Endothelial cell (in vitro differentiated cells): ENCODE measurements at places on chromosomes 1 and 21. TPM values are rescaled to one million over a fixed set of nuclear protein-coding genes. Genes with fewer than 3 reads are reported as not detected.

MFAP2 gene
- total RNA-seq = 154 TPM

MAP3K21 gene
- total RNA-seq = 0.67 TPM

LHX8 gene
- not detected for total RNA-seq

GNAT2 gene
- total RNA-seq = 0.26 TPM

PPFIA4 gene
- total RNA-seq = 4.0 TPM

SEC16B gene
- total RNA-seq = 0.49 TPM

KRTAP12-2 gene
- not detected for total RNA-seq

- DNase-seq = no peak
Observed at GRCh38 chr1:66296370-66296769, 237.6 kb upstream of the SGIP1 start.

GRCh38 chr1:179323436-179323835 lies 29.8 kb downstream of the SOAT1 start:
- DNase-seq = no peak

- no peak for DNase-seq
Observed at GRCh38 chr1:28200234-28200873, 23.9 kb upstream of the PTAFR start.

DNA sequence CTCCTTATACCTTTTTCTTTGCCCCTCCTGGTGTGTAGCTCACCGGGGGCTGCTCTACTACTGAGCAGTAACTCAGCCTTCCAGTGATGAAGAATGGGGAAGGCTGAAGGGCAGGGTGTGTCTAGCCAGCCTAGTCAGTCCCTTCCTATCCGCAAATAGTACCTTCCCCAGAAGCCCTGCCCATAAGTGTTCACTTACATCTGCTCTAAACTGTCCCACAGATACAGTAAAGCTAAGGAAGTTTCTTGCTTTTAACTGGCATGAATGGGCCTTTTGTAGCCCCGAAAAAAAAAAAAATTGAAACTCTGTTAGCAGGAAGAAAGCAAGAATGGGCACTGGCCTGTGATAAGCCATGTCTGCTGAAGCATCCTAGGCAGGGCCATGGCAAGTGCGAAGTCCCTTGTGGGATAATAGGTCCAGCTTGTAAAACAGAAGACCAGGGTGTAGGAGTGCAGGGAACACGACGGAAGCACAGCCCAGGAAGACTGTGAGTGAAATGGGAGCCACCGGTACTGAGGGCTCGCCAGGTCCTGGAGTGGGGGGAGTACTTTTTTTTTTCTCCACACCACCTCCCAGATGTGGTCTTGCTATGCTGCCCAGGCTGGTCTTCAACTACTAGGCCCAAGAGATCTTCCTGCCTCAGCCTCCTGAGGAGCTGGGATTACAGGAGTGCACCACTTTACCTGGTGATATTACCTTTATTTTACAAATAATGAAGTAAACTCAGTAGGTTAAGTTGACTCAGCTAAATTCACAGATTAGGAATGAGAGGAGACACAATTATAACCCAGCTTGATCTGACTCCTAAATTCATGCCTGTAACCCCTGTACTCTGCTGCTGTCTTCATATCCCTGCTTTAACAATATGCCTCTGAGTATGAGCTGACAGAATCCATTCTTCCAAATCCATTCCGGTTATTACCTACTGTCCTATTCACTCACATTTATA lies 347.5 kb downstream of the SMYD3 start:
- DNase-seq = no peak

- DNase-seq = no peak
Observed at GRCh38 chr1:92679980-92680379, 104.9 kb downstream of the EVI5 start.

DNA sequence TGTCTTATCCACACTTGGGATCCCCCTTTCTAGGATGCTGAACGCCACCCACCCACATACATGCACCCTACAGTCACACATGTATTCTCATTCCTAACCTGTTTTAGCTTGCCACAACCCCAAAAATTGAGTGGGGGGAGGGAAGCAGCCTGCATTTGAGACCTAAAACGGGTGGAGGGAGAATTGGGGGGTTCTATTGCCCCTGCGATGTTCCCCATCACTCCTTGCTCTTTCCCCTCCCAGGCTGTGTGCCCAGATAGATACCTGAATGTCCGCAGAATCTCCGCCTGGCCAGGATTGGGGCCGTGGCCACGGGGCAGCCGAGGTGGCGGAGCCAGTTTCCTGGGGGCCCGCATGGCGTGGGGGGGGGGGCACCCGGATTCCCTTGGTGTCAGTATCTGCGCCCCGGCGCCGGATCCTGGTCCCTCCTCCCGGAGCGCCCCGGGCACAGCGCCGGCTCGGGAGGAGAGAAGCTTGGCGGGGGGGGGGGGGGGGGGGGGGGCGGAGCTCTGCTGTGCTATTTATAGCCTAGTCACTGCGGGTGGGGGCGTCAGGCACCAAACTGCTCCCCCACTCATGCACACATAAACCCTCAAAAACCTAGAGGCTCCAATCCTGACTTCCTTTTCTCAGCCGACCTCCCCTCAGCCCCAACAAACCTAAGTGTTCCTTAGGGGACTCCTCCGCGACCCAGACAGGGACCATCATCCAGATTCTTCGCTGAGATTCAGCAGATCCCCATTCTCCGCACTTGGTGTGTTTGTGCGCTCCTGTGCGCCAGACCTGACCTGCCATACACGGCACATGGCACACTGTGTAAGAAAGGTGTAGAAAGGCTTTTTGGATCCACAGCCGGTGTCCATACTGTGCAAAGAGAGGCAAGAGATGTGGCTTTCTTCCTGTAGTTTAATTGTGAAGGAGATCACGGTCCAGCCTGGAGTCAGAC lies 1.9 kb downstream of the ANKRD34A start:
- DNase-seq = no peak

- no peak for DNase-seq
Observed at GRCh38 chr1:235160383-235160956, 580 bp downstream of the RBM34 start.

- no peak for DNase-seq
Observed at GRCh38 chr1:210437781-210438180, 109.1 kb downstream of the HHAT start.

- no peak for DNase-seq
Observed at GRCh38 chr1:183385340-183386144, 32.6 kb downstream of the NMNAT2 start.

DNA sequence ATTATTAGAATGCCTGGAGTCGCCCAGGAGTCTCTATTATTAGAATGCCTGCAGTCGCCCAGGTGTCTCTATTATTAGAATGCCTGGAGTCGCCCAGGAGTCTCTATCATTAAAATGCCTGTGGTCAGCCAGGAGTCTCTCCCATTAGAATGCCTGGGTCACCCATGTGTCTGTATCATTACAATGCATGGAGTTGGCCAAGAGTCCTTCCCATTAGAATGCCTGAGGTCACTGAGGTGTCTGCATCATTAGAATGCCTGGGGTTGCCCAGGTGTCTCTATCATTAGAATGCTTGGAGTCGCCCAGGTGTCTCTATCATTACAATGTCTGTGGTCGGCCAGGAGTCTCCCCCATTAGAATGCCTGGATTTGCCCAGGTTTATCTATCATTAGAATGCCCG lies 66.9 kb downstream of the RNF187 start:
- no peak for DNase-seq

GRCh38 chr1:218553197-218553596 lies 208.1 kb downstream of the TGFB2 start:
- no peak for DNase-seq

DNA sequence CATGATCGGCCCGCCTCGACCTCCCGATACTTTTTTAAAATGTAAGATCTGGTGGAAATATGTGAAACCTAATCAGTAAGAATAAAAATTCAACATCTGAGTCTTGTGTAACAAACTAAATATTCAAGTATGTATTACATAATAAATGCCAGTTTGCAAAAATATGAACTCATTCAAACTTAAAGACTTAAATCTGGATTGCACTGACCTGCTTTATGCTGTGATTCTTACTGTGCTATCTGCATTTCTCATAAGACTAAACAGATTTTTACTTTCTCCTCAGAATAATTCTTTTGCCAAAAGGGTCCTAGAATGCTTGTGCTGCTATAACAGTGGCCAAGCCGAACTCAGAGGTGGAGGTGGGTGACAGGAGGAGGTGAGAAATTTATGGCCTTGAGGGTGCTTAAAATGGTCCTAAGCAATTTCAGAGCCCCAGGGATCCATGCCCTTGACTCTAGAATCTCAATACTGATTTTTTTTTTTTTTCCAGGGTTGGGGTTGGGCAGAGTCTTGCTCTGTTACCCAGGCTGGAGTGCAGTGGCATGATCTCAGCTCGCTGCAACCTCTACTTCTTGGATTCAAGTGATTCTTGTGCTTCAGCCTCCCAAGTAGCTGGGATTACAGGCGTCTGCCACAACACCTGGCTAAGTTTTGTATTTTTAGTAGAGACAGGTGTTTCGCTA lies 38.2 kb downstream of the IL23R start:
- no peak for DNase-seq

DNA sequence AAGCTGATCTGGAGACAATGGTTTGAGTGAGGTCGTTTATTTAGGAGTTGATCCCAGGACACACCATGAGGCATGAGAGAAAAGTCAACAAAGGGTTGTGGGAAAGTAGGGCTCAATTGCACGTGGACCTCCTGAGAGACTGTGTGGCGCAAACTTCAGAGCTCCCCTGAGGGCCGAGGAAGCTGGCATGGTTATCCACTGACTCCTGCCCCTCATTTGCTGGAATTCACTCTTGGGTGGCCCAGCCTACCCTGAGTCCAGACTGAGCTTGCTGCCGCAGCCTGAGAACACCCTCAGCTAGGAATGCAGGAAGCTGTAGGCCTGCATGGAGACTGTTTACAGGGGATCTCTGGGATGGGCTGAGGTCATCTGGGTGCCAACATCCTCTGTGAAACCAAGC lies 301.0 kb downstream of the RWDD3 start:
- no peak for DNase-seq

DNA sequence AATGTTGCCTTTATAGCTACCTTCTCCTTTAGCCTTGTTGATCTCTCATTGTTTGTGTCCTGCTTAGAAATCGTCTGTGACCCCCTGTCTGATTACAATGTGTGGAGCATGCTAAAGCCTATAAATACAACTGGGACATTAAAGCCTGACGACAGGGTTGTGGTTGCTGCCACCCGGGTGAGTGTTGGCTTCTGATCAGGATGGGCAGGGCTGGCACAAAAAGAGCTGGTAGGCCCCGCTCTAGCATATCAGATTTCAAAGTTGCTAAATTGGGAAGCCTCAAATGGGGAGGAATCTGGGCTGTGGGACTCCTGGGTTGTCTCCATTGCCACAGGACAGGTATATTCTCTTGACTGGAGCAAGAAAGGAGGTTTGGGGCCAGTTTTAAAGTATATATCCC lies 8.4 kb downstream of the NCSTN start:
- DNase-seq = no peak

DNA sequence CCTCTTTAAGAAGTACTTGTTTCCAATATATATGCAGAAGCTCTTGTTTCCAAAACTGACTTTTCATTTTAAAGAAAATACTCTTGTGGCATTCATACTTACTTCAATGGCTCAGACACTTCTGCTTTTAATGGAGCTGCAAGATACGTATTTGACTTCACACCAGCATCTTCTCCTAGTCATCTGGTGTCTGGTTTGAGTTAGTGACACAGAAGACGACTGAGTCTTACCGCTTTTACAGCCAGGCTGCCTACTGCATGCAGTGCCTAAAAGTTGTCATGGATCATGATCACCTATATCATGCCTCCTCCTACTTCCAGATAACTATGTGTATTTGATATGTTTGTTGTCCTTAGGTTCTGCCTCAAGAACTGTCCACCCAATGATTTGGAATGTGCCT lies 185.9 kb downstream of the TPR start:
- no peak for DNase-seq

- no peak for DNase-seq
Observed at GRCh38 chr1:243452092-243452491, 196.3 kb downstream of the SDCCAG8 start.

DNA sequence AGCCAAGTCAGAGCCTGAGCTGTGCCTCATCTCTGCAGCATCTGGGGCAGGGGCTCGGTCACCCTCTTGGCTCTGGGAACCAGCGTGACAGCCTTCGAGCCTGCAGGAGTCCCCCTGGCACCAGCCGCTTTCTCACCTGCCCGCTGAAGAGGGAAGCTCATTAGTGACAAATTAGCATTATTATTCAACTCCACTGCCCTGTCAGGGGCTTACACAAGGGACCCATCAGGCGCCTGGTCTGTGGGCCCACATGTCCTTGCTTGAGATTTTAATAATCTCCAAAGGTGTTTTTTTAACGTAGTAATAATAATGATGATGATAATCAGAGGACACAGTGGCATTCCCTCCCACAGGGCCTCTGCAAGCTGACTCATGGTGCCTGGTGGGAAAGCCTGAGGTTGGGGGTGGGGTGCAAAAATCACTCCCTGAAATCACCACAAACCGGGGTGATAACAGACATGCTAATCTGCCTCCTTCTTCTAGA lies 98.1 kb upstream of the IGSF21 start:
- DNase-seq = no peak

- no peak for DNase-seq
Observed at GRCh38 chr1:225430301-225430700, 2.5 kb upstream of the LBR start.

GRCh38 chr21:43602266-43603232 lies 56.7 kb downstream of the HSF2BP start:
- no peak for DNase-seq

DNA sequence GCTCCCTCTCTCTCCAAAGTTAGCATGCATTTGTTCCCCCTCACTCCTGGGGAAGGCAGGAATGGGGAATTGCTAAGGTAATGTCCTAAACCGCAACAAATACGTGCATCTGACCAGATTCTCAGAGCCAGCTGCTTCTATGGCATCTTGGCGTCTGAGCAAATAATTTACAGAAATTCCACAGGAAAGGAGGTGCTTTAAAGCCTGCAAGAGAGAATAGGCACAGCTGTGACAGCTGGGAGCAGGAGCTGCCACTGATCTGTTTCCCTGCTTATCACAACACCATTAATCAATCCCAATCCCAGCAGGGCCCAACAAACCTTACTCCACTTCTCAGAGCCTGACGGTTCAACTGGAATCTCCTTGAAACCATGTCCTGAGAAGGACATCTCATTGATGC lies 83.5 kb upstream of the ZNF281 start:
- no peak for DNase-seq

DNA sequence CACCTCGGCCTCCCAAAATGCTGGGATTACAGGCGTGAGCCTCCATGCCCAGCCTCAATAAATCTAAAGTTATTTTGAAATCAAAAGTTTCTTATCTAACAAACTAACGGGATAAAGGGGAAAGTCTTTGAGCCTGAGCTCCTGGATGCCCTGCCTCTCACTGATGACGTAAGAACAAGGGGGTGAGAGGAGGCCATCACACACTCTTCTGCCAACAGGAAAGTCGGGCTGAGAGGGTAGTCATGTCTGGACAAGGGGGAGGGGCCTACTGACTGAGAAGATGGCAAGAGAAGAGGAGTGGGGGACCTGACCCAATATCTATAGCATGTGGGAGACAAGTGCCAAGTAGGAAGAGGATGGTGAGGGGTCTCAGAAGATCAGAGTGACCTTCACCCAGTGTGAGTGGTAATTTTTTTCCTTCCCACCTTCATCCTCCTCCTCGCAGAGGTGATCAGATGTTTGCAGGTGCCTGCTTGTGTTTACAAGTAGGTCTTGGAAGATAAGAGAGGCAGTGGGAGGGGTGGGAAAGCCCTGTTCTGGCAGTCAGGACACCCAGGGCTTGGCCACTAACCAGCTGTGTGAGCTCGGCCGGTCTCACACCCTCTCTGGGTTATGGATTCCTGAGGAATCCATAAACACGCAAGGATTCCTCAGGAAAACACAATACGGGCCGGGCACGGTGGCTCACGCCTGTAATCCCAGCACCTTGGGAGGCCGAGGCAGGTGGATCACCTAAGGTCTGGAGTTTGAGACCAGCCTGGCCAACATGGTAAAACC lies 9.6 kb downstream of the UQCRHL start:
- no peak for DNase-seq

GRCh38 chr1:219587801-219588561 lies 24.9 kb downstream of the ZC3H11B start:
- DNase-seq = no peak
